ENCODE measurements at places on chromosomes 16 and 17.

DNA sequence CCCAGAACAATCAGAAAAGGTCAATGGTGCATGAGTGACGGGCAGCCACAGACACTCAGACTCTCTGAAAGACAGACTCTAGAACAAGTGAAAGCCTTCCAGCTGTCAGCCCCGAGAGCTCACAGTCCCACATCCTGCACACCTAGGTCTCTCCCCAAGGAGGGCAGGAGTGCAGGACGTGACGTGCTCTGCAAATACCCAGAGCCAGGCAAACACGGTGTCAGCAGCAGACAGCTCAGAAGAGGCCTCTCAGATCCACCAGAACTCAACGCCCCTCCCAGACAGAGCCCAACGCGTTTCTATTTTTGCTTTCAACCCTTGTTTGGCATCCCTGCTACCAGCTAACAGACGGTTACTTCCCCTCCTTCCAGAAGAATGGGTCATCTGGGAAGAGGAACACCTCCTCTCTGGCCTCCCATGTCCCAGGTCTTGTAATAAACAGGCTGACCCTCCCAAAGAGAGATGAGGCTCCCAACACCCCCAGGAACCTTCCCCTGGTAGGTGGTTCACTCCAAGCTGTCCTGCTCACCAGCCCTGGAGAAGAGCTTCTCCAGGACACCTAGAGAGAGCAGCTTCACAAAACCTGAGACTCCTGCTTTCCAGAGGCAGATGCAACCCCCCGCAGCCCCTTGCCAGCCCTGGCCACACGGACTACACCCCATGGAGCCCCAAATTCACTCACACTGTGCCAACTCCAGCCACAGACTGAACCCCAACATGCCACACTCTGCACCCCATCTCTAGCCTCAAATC, 7.6 kb downstream of the PITPNM3 start:
- DNase-seq = no peak

- DNase-seq = peak; percentile 80
These were observed 7.5 kb downstream of the SLC16A3 start for GRCh38 chr17:82236142-82236971.

DNA sequence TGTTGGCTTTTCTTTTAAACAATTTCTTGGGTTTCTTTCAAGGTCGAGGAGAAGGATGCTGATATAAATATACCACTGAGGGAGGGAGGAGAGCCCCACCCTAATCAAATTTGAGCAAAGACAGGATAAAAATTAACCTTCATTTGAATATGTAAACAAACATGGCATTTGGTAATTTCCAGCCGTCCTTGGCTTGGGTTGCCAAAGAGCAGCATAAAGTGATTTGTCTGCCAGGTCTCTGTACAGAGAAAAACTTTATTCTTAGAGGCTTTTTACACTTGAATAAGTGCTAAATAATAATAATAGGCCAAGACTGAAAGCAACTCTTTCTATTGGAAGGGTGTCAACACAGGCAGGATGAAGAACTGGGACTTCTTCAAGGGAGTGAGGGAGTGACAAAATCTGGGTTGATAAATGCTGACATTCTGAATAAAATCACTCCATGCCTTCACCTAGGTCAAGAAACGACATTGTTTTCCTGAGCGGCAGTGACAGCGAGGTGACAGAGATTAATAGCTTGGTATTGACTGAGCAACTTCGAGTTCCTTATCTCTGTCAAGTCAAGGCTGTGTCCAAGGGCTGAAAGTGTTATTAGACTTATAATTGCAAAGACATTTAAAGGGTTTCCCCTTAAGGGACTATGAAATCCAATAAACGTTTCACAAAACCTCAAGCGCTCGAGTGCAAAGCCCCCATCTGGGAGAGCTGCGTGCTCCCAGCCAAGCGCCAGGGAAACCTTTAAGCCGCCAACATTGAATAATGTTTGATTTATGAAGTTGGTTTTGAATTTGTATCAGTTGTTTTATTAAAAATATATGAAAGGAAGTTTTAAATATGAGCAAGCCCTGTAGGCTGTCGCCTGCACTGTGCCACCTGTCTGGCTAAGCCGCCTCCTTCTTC, 269.5 kb upstream of the N4BP1 start:
- DNase-seq = no peak

- no peak for DNase-seq
These were observed 10.8 kb downstream of the TBKBP1 start for GRCh38 chr17:47704736-47705135.

- DNase-seq = no peak
These were observed 22.0 kb downstream of the FLYWCH1 start for GRCh38 chr16:2933701-2934100.

GRCh38 chr17:46003907-46004748, 5.1 kb downstream of the STH start:
- DNase-seq = no peak

GRCh38 chr17:53249036-53249435, 573.7 kb upstream of the KIF2B start:
- no peak for DNase-seq

DNA sequence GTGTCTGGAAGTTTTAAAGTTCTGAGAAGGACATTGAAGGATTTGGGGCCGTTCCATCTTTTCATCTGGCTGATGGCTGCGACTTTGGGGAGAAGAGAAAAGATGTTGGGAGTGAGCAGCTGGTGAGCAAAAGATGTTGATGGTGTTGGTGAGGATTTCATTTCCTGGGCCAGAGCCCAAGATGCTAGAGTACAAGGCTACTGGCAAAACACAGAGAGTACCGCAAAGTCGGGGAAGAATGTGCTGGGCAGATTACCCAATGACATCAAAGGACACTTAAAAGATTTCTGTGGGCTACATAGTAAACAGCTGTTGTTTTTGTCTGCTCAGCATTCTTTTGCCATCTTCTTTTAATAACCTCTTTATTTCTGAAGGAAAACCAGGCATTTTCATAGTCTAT, 49.4 kb upstream of the GAS7 start:
- DNase-seq = no peak

- no peak for DNase-seq
These were observed 159.4 kb upstream of the CHMP6 start for GRCh38 chr17:80832266-80832676.

- peak; percentile 79 for DNase-seq
These were observed 618 bp downstream of the TRIM47 start for GRCh38 chr17:75877752-75878173.

DNA sequence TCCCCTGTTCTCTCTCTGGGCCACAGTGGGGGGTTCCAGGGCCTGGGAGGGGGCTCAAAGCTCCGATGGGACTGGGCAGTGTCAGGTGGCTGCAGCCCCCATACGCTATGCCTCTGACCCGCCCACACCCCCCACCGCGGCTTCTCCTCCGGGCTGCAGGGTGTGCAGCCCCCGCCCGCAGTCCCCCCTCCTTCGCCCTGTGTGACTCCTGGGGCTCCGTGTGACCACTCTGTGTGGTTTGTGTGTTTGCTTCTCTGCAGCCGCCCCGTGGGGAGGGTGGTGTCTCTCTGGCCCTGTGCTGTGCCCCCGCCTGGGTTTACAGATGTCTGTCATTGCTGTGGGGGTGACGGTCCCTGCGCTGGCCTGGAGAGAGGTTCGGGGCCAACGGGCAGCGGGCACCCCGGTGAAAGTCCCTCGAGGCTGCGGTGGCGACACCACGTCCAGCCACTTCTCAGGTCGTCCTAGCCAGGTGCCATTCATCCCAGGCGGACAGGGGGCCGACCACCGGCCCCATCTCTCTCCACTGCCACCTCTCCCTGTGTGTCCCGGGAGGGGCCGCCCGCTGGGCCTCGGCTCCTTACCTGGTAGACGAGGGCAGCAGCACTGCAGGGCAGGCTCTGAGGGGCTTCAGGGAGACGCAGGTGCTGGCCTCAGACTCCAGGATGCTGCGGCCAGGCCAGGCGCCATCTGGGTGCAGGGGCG, 5.5 kb downstream of the SSTR5 start:
- no peak for DNase-seq

DNA sequence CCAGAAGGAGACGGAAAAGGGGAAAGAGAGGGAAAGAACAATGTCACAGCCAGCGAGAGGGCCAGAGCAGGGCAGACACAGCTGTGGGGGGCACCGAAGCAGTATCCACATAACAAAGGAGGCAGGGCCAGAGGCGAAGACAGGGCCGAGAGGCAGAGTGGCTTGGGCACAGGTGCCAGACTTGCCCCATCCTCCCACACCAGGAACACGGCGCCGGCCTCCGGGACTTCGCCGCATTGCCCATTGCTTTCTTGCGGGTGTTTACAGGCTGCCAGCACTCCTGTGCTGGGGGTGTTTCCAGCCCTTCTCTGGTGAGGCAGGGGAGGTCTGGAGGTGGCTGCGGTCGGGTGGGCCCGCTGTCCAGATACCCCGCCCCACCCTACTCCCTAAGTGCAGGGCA, 78.0 kb downstream of the ENGASE start:
- no peak for DNase-seq

DNA sequence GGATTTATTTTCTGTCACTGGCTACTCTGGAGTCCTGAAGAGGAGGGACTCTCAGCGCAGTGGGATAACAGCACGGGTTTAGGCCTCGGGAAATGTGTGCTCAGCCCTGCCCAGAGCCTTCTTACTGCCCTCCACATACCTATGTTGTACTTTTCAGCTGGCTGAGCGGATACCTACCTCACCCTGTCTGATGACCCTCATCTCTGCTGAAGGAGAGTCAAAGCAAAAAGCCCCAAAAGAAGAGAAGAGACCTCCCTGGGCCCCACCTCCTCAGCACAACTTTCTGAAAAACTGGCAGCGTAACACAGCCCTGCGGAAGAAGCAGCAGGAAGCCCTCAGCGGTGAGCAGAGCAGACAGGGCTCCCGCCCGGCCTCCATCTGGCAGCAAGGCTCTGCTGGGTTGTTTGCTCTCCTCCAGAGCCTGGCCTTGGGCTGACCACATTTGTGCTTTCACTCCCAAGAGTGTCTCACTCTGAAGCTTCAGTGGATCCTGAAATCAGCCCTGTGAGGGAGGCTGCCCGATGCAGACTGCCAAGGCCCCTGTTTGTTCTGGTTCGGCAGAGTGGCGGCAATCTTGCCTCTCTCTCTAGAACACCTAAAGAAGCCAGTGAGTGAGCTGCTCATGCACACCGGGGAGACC, 10.3 kb downstream of the MYCBPAP start:
- no peak for DNase-seq

DNA sequence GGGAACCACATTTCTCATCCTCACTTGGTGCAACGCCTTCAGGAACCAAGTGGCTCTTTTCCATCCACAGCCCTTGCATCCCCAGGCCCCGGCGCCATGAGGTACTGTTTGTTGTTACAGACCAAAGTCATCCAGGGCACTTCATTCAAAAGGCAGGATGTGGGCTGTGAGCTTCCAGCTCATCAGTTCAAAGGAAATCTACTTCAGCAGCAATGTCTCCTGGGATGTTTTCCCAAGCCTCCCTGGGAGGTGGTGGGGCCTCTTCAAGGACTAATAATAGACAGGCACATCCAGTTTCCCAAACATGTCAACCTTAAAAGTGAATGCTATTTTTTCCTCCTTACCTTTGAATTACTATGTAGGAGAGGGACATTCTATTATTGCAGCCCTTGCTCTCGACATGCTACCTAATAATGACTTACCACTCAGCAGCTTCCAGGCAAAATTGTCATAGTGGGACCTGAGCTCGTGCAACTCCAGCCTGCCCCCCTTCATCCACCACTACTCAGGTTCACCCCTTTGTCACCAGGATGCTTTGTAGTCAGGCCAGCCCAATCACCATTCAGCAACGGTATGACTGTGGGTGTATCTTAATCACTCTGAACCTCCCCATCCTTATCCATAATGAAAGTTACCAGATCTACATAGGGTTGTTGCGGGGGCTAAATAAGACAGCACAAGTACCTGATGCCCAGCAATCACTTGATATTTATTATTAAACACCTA, 1.7 kb upstream of the PRKCB start:
- no peak for DNase-seq

DNA sequence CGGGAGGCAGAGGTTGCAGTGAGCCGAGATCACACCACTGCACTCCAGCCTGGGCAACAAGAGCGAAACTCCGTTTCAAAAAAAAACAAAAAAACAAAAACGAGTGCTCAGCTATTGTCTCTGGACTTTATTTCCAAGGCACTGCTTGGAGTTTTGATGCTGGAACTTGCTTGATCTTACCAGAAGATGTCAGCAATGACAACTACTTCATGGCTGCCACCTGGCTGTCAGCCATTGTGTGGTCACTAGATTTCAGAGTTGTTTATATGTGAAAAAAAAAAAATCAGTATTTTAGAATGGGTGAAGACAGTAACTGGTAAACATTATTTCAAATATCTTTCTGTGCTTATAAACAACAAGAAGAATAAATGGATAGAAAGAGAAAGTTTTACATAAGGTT, 26.3 kb upstream of the OR4D1 start:
- peak; percentile 43 for DNase-seq

- DNase-seq = no peak
These were observed 5.9 kb downstream of the RANBP10 start for GRCh38 chr16:67800338-67800926.

DNA sequence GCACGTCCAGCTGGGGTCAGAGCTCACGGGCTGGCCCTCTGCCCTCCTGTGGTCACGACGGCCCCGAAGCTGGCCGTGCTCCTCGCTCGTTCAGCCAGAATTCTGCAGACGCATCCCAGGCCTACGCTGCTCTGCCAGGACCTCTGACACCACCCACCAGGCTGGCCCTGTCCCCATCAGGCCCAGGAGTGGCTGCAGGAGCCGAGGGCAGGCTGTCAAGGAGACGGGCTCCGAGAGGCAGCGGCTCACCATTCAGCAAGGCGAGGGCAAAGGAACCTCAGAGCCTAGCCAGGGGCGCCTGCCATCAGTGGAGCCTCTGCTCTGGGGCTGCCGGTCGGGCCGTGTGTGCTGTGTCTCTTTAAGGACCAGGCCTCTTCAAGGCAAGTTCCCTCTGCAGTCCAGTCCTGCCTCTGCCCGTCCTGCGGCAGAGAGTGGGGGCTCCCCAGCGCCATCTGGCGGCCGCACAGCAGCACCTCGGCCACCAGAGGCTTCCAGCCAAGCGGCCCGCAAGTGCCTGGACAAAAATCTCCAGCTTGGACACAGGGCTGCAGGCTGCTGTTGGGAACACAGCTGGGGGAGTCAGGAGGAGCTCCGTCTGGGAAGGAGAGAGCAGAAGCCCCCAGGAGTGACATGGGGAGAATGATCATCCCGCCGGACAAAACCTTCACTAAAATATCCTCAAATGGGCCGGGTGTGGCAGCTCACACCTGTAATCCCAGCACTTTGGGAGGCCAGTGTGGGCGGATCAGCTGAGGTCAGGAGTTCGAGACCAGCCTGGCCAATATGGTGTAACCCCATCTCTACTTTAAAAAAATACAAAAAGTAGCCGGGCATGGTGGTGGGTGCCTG, 7.4 kb upstream of the ABR start:
- DNase-seq = peak; percentile 47

DNA sequence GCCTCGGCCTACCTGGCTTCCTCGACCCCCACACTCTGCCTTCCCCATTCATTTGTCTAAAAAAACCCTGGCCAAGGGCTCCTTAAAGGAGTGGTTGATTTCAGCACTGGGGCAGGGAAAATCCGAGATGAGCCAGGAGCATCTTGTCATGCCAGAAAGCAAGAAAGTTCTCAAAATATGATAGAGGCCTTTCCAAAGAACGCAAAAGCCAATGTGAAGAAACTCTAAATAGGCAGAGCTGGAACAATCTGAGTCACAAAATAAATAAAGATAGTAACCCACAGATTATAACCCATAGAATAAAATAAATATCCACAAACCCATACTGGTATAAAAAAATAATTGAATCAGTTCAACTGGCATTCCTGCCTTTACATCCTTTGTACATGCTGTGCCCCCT, 192.3 kb upstream of the SALL1 start:
- no peak for DNase-seq

Data from Kasumi-1 (cell line).